ENCODE measurements at places on chromosomes 6 and 20.

DNA sequence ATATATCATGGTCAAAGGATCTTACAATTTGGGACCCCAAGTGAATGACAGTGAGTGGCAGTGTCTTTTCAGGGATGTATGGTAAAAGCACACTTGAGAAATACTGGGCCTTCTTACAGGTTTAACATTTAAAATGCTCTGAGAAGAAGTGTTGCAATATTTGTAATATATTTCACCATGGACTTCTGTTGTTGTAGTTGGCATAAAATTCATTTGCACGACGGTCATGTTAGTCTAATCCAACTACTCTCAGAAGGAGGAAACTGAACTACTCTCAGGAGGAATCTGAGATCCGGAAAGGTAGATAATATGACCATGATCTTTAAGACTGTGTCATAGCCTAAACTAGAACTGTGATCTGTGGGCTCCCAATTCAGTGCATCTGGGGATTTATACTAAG, 700.1 kb downstream of the HDGFL1 start:
- no peak for DNase-seq

DNA sequence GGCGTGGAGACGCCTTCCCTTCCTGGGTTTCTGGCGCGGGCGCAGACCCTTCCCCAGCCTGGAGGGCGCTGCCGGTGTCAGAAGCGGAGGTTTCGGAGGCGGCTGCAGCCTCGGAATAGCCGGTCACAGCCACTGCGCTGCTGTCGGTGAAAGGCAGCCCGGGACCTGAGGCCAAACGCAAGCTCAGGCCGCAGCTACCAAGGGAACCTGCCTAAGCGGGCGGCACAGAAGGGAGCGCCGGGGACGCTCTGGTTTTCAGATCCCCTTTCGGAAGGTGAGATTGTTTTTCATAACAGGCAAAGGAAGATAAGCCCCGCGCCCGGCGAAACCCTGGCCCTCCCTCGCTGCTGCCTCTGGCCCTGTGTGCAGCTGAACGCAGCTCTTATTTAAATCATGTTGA, 116.5 kb downstream of the FAM120B start:
- no peak for DNase-seq

DNA sequence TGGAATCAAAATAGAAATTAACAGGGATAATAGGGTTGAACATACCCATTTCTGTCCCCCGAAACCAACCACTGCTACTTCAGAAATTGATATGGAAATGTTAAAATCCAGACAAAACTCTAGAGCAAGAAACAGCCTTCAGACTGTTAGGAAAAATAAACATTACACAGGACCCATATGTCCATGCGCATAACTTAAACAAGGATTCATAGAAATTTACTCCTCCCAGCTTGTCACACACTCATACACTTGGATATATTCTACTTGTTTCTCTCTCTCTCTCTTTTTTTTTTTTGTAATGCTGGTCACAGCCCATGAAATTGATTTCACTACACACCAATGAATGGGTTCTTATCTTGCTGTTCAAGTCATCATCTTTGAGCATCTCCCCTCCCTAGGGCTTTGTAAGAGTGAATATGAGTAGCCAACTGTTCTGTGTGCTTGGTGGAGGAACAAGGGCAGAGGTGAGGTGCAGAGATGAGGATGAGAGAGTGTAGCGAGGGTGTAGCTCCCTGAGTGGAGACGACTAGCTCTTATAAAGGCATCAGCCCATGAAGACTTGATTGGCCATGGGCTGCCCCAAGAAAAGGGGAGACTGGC, 61.8 kb upstream of the MLN start:
- no peak for DNase-seq

GRCh38 chr20:63686492-63687321, 9.7 kb upstream of the TNFRSF6B start:
- peak; percentile 37 for DNase-seq

DNA sequence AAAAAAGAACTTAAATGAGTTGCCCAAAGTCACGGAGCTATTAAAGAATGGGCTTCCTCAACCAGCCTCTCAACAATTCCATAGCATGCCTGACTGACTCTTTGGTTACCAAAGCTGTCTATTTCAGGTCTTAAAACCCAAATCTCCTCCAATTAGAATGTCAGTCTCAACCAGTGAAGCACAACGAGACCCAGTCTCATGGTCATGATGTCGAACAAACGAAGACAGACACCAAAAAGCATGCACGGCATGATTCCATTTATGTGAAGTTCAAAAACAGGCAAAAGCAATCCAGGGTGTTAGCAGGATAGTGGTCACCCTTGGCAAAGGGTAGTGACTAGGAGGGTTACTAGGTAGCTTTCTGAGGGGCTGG, 16.3 kb upstream of the PTPN1 start:
- no peak for DNase-seq

- DNase-seq: peak; percentile 81
Measured at GRCh38 chr6:29702519-29703103, 20.6 kb upstream of the HLA-F start.

- no peak for DNase-seq
Measured at GRCh38 chr6:74734901-74735300, 471.0 kb downstream of the COL12A1 start.

- DNase-seq: no peak
Measured at GRCh38 chr6:169425628-169426370, 172.2 kb upstream of the THBS2 start.

- DNase-seq: no peak
Measured at GRCh38 chr20:55053389-55053788, 578.0 kb downstream of the DOK5 start.

- no peak for DNase-seq
Measured at GRCh38 chr6:145080651-145081050, 654.7 kb downstream of the EPM2A start.

DNA sequence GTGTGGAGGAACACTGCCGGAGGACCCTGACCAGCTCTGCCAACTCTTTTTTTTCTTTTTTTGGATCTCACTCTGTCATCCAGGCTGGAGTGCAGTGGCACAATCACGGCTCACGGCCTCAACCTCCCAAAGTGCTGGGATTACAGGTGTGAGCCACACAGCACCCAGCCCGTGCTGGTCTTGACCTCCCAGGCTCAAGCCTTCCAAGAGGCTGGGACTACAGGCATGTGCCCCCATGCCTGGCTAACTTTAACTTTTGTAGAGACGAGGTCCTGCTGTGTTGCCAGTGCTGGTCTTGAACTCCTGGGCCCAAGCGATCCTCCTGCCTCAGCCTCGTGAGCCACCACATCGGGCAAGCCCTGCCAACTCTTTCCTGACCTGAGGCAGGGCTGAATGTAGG, 11.2 kb downstream of the GCNT2 start:
- DNase-seq: no peak

DNA sequence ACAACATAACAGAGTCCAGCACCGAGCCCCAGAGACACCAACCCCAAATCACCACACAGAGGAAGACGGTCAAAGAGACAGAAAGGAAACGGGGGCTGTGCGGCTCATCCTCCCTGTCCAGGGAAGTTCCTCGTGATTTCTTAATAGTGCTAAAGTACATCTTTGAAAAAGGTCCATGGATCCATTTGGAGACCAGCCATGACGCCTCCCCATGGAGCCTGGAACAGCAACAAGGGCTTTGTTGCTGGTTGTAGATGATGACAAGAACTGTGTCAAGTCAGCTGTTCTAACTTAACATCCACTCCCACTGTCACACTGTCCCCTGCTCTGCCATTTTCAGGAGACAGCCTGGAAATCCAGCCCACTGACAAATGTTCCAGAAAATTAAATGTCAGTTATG, 99.7 kb downstream of the ATP9A start:
- DNase-seq: no peak

- no peak for DNase-seq
Measured at GRCh38 chr20:58033026-58033536, 195.4 kb downstream of the ANKRD60 start.

GRCh38 chr6:100726666-100727065, 154.5 kb downstream of the ASCC3 start:
- DNase-seq: no peak

GRCh38 chr20:7146552-7147219, 379.2 kb downstream of the BMP2 start:
- DNase-seq: no peak
